ENCODE measurements at places on chromosomes 6 and 20. TPM values are rescaled to one million over a fixed set of nuclear protein-coding genes. Genes with fewer than 3 reads are reported as not detected.

GRCh38 chr20:62970307-62971210 lies 18.1 kb downstream of the SLC17A9 start:
- H3K27me3 ChIP-seq, result peaks cover 5% of the 10 kb centered on the region
- H3K4me1 ChIP-seq, result peaks cover 13% of the 10 kb centered on the region
- H3K4me3 ChIP-seq, result no peak overlapping the region
- H3K36me3 ChIP-seq, result no peaks in the 10 kb centered on the region

The PLCB4 gene
- 0.94 TPM for total RNA-seq

DNA sequence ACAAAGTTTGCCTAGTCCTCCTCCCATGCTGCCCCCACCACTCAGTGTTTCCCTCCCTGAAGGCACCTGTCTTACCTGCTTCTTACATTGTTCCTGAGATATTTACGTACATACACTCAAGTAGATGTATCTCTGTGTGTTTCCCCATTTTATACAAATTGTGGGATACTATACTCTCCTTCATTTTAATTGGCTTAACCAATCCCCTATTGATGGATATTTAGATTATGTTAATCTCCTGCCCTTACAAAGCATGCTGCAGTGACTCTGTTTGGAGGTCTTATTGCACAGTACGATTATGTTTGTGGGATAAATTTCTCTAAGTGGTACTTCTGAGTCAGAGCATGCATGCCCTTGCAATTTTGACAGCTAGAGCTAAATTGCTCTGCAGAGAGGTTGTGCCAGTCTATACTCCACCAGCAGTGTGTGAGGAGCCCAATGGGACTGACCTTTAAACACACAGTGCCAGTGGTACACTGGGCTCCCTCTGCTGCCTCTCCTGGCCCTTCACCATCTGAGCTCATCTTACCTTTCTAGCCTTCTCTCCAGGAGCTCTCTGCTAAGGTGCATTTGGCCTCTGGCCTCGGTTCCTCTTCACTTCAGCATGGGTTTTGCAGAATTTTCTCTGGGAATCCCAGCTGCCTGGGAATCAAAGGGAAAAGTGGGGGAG lies 57.4 kb downstream of the LYRM2 start:
- H3K27me3 ChIP-seq, result peaks cover 2% of the 10 kb centered on the region
- DNase-seq, result no peak
- H3K4me1 ChIP-seq, result no peaks in the 10 kb centered on the region
- no peak overlapping the region for H3K27ac ChIP-seq
- H3K4me3 ChIP-seq, result no peak overlapping the region

- H3K27ac ChIP-seq, result no peak within 1 kb of the TSS
- H3K36me3 ChIP-seq, result no peaks in the 10 kb centered on the region
- H3K27me3 ChIP-seq, result peaks cover 7% of the 10 kb centered on the region
- no peak within 1 kb of the TSS for H3K4me3 ChIP-seq
- no peak for DNase-seq
Observed at GRCh38 chr20:45547206-45547770, at the start of gene EPPIN. Gene EPPIN (minus strand): TSS chr20:45547401. CDS start chr20:45547357, 44 bp downstream.

The MICAL1 gene
- 166 TPM for total RNA-seq

DNA sequence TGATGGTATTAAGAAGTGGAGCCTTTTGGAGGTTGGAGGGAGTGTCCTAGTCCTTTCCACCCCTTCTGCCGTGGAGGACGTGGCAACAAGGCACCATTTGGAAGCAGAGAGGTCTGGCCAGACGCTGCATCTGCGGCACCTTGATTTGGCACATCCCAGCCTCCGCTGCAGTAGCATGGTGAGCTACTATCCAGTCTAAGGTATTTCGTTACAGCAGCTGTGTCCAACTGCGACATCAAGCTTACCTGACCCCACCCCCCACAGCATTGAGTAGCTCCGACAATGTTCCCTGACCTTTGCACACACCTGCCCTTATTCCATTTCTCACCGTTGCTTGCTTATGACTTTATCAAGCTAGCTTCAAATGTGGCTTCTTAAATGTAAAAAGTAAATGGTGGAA lies 29.8 kb upstream of the SYNJ2 start:
- DNase-seq, result no peak
- H3K27ac ChIP-seq, result no peak overlapping the region
- H3K27me3 ChIP-seq, result peaks cover 2% of the 10 kb centered on the region

The JPH2 gene
- not detected for total RNA-seq

- no peak overlapping the region for H3K27ac ChIP-seq
- H3K4me1 ChIP-seq, result no peaks in the 10 kb centered on the region
- H3K4me3 ChIP-seq, result no peak overlapping the region
Observed at GRCh38 chr6:42193491-42193894, 1.3 kb downstream of the GUCA1B start.

The DYNLT2 gene
- total RNA-seq, result 3.9 TPM

GRCh38 chr20:64156136-64156885 lies 7.9 kb upstream of the MYT1 start:
- no peak overlapping the region for H3K4me3 ChIP-seq
- no peak for DNase-seq
- H3K36me3 ChIP-seq, result no peaks in the 10 kb centered on the region
- no peaks in the 10 kb centered on the region for H3K4me1 ChIP-seq
- no peaks in the 10 kb centered on the region for H3K27me3 ChIP-seq

The SNX9 gene
- total RNA-seq, result 31.6 TPM

- peak overlapping the region; percentile 89 for H3K4me3 ChIP-seq
- no peak for DNase-seq
- H3K36me3 ChIP-seq, result peaks cover 7% of the 10 kb centered on the region
- H3K4me1 ChIP-seq, result peaks cover 89% of the 10 kb centered on the region
Observed at GRCh38 chr20:41140226-41141133, 3.1 kb downstream of the PLCG1 start.

DNA sequence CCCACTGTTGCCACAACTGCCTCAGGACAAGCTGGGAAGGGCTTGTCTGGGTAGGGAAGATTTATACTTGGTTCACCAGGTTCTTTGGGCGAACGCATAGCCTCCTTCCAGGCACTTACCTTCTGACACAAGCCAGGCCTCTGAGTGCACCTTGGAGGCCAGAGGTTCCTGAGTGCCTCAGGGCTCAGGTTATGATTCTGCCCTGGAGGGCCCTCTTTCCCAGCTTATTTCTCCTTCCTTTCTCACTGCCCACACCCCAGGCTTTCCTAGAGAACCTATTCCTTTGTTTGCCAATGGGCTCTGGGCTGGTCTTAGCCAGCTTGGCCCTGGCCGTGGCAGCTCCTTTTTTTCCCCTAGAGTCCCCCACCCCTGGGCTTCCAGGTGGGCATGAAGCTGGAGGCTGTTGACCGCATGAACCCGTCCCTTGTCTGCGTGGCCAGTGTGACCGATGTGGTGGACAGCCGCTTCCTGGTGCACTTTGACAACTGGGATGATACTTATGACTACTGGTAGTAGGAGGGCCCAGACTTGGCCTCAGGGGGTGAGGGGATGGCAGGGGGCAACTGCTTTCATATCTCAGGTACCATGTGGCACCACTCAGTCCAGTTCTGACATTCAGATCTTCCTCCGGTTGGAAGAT lies 25.0 kb downstream of the L3MBTL1 start:
- no peaks in the 10 kb centered on the region for H3K4me1 ChIP-seq
- no peak overlapping the region for H3K27ac ChIP-seq
- H3K4me3 ChIP-seq, result no peak overlapping the region
- H3K36me3 ChIP-seq, result no peaks in the 10 kb centered on the region

DNA sequence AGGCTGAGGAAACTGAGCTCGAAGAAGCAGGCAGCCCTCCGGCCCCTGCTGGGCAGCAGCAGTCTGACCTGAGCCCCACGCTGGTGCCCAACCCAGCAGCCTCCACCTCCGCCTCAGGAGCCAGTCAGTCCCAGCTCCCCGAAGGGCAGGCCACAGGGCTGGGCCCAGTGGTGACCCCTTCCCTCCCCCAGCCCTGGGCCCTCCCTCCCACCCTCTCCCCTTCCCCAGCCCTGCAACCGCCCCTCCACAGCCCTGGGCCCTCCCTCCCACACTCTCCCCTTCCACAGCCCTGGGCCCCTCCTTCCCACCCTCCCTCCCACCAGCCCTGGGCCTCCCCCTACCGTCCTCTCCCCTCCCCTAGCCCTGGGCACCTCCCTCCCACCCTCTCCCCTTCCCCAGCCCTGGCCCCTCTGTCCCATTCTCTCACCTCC lies 115.0 kb downstream of the TAF4 start:
- H3K27me3 ChIP-seq, result no peaks in the 10 kb centered on the region
- no peak overlapping the region for H3K4me3 ChIP-seq
- H3K27ac ChIP-seq, result no peak overlapping the region
- no peaks in the 10 kb centered on the region for H3K4me1 ChIP-seq
- H3K36me3 ChIP-seq, result no peaks in the 10 kb centered on the region

DNA sequence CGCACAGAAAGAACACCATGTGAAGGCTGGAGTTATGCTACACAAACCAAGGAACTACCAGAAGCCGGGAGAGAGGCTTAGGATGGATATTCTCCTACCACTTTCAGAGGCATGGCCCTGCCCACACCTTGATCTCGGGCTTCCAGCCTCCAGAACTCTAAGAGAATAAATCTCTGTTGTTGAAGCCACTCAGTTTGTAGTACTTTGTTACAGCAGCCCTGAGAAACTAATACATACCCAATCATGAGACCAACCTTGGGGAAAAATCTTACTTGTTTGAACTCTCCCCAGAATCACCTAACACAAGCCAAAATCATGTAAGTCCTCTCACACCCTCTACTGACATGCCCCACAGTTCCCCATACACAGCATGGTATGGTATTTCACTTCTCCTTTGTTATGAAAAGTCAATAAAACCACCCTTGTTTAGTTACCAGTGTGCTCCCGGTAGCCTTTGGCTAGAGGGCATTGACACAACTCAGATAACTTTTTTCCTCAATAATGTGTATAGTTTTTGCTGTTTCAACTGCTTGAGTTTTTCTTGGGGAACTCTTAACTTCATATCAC lies 40.7 kb upstream of the SLC2A12 start:
- no peak overlapping the region for H3K27ac ChIP-seq
- peaks cover 18% of the 10 kb centered on the region for H3K27me3 ChIP-seq
- no peak for DNase-seq
- H3K36me3 ChIP-seq, result no peaks in the 10 kb centered on the region
- H3K4me3 ChIP-seq, result no peak overlapping the region
- H3K4me1 ChIP-seq, result no peaks in the 10 kb centered on the region

DNA sequence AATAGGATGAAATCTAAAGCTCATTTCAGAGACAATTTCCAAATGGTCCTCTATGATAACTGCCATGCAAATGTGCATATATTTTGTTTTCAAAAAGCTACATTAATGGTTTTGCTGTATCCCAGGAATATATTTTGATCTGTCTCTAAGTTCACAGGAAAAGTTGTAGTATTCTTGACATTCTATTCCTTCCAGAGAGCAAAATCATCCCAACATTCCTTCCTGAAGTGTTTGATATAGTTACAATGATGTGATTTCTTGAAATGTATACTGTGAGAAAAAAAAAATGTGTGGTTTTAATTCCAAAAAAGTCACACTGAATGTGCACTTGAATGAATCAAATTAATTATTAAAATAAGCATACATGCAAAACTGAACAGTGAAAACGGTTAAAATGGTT lies 996.0 kb upstream of the CITED2 start:
- no peak for DNase-seq
- H3K36me3 ChIP-seq, result no peaks in the 10 kb centered on the region
- no peak overlapping the region for H3K27ac ChIP-seq
- no peaks in the 10 kb centered on the region for H3K4me1 ChIP-seq
- H3K27me3 ChIP-seq, result no peaks in the 10 kb centered on the region

GRCh38 chr20:2301164-2301622 lies 5.4 kb downstream of the TGM3 start:
- H3K36me3 ChIP-seq, result no peaks in the 10 kb centered on the region
- no peaks in the 10 kb centered on the region for H3K4me1 ChIP-seq
- no peak overlapping the region for H3K4me3 ChIP-seq
- no peaks in the 10 kb centered on the region for H3K27me3 ChIP-seq
- H3K27ac ChIP-seq, result no peak overlapping the region
- no peak for DNase-seq

GRCh38 chr6:153392156-153392555 lies 261.1 kb upstream of the RGS17 start:
- no peaks in the 10 kb centered on the region for H3K4me1 ChIP-seq
- no peak for DNase-seq
- no peak overlapping the region for H3K4me3 ChIP-seq
- H3K27ac ChIP-seq, result no peak overlapping the region
- no peaks in the 10 kb centered on the region for H3K36me3 ChIP-seq

The NKX2-4 gene
- not detected for total RNA-seq

The LY86 gene
- total RNA-seq, result not detected

The SSTR4 gene
- not detected for total RNA-seq

DNA sequence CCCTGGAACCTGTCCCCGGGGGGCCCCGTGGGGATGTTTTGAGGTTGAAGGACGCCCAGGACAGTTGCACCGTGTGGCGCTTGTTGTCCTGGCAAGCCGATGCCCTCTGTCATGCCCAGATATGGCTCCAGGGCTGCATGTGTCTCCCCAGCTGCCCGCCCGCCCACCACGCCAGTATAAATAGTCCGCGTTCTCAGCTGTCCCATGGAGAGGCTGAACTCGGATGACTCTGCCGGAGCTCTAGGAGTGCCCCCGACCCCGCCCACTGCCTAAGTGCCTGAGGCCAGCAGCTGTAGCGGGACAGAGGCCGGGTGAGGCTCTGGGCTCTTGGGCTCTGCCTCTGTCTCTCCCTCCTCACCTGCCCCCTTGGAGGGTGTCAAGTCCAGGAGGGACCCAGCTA lies 83.0 kb upstream of the GATA5 start:
- H3K4me1 ChIP-seq, result no peaks in the 10 kb centered on the region
- no peak for DNase-seq
- no peak overlapping the region for H3K27ac ChIP-seq
- no peak overlapping the region for H3K4me3 ChIP-seq

- H3K27ac ChIP-seq, result no peak overlapping the region
- no peak overlapping the region for H3K4me3 ChIP-seq
- no peak for DNase-seq
- no peaks in the 10 kb centered on the region for H3K36me3 ChIP-seq
- H3K4me1 ChIP-seq, result no peaks in the 10 kb centered on the region
- no peaks in the 10 kb centered on the region for H3K27me3 ChIP-seq
Observed at GRCh38 chr20:62693524-62693922, 15.1 kb upstream of the NTSR1 start.

The SCUBE3 gene
- not detected for total RNA-seq

- no peak for DNase-seq
- no peak overlapping the region for H3K27ac ChIP-seq
Observed at GRCh38 chr6:136510299-136510698, 39.9 kb downstream of the MAP7 start.

GRCh38 chr6:111701146-111701545 lies 95.5 kb upstream of the TRAF3IP2 start:
- H3K27me3 ChIP-seq, result no peaks in the 10 kb centered on the region
- no peak overlapping the region for H3K27ac ChIP-seq
- DNase-seq, result no peak
- H3K4me3 ChIP-seq, result no peak overlapping the region
- peaks cover 3% of the 10 kb centered on the region for H3K4me1 ChIP-seq
